ENCODE measurements at places on chromosomes 5 and 9.

- DNase-seq = peak; percentile 58
Measured at GRCh38 chr5:43007246-43007910, 32.7 kb downstream of the ANXA2R start.

- no peak for DNase-seq
Measured at GRCh38 chr5:135490245-135491037, 38.3 kb upstream of the TIFAB start.

- no peak for DNase-seq
Measured at GRCh38 chr9:107751567-107752210, 262.1 kb upstream of the KLF4 start.

GRCh38 chr9:91428927-91429351 is 5.3 kb upstream of the NFIL3 start:
- DNase-seq = no peak

DNA sequence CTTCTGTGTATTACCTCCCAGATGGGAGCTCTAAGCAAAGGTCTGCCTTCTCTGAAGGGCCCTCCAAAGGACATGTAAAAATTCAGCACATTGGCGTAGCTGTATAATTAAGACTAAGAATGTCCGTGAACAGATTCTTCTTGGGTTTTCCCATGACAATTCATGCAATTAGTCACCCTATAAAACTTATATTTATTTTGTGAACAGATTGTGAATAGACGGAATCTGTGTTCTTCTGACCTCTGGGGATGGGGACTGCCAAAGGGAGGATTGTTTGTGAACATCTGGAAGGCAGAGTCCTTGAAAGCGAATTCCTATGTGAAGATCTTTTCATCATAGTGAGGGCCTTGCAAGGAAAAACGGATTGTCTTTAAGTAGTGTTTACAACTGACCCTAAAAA is 111.3 kb downstream of the EGFLAM start:
- DNase-seq = no peak

DNA sequence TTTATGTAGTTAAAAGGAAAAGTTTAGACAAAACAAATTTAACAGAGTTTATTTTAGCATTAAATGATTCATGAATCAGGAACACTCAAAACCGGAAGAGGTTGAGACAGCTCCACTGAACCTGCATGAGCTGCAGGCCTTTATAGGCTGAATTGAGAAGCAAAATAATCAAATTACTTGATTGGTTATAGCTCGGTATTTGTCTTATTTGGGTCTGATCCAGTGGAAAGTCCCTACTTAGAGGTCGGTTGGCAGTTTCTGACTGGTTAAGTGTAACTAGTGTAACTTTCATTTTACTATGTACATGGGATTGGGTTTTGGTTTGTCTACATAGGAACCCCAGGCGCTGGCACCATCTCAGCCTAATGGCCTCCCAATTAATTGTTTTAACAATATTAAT is 74.1 kb upstream of the PIK3R1 start:
- DNase-seq = no peak

DNA sequence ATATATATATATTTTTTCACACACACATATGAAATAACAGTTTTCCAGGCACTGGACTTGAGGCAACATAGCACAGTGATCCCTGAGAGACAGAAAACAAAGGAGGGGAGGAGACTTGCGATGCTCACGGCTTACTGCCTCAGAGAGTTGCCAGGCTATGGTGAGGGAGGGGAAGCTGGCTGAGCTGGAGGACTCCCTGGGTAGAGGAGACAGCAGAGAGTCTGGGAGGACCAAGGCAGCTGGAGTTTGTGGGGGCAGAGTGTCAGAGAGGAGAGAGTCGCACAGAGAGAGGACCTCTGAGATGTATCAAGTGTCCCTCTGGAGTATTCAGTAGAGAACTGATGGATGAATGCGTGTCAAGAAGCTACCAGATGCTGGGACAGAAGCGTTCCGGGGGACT is 23.1 kb upstream of the QSOX2 start:
- DNase-seq = no peak

- DNase-seq = no peak
Measured at GRCh38 chr9:133387680-133388079, 11.5 kb downstream of the STKLD1 start.

DNA sequence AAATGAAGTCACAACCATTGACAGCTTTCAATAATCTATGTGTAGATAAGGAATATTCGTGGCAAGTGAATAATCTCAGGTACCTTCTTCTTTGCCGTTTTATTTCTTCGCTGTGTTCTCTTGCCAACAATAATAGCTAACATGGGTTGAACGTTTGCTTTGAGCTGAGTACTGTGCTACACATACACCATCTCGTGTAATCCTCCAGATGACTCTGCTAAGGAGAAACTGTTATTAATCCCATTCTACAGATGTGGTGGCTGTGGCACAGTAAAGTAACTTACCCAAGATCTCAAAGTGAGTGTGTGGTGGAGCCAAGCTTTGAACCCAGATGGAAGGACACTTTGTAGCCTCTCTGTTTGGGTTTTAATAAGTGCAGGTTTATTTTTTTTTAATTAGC is 179.7 kb downstream of the C9orf152 start:
- no peak for DNase-seq

Measured in activated naive CD4-positive, alpha-beta T cell (primary cell).